ENCODE measurements at places on chromosomes 4 and X.

- no peak for DNase-seq
Observed at GRCh38 chr4:155878611-155879010, 12.5 kb upstream of the ASIC5 start.

DNA sequence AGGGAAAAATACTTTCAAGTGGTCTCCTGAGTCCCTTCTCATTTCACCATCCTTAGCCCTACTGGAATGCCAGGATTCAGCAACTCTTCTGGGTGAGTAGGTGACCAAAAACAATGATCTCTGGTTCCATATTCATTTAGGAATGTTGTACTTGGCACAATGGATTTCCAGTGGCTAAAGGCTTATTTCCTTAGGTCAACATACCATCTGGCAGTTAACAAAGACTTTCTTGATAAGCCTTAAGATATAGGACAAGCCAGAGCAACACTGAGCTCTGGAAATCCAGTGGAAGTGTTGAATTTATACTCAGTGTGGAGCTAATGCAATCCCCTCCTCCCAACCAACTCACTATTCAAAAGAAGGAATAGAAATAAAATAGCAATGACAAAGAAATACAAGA lies 139.4 kb upstream of the EMCN start:
- no peak for DNase-seq

DNA sequence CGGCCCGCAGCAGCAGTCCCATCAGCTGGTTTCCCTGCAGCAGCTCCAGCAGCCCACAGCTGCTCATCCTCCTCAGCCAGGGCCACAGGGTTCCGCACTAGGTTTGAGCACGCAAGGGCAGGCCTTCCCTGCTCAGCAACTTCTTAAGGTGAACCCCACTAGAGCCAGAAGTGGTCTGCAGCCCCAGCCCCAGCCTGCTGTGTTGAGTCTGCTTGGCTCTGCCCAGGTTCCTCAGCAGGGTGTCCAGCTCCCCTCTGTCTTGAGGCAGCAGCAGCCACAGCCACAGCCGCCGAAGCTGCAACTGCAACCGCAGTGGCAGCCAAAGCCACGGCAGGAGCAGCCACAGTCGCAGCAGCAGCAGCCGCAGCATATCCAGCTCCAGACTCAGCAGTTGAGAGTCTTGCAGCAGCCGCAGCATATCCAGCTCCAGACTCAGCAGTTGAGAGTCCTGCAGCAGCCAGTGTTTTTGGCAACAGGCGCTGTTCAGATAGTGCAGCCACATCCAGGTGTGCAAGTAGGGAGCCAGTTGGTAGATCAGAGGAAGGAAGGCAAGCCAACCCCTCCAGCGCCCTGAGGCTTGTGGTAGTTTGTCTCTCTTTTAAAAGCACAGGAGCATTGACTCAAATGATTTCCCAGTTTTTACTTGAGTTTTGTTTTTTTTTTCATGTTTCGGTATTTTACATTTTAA lies 4.6 kb downstream of the SUPT20HL1 start:
- no peak for DNase-seq

- no peak for DNase-seq
Observed at GRCh38 chrX:48890934-48891401, 6.6 kb downstream of the TIMM17B start.

- no peak for DNase-seq
Observed at GRCh38 chrX:140164391-140164790, 199.1 kb upstream of the CXorf66 start.

- no peak for DNase-seq
Observed at GRCh38 chrX:94662689-94663088, 988.7 kb downstream of the FAM133A start.

DNA sequence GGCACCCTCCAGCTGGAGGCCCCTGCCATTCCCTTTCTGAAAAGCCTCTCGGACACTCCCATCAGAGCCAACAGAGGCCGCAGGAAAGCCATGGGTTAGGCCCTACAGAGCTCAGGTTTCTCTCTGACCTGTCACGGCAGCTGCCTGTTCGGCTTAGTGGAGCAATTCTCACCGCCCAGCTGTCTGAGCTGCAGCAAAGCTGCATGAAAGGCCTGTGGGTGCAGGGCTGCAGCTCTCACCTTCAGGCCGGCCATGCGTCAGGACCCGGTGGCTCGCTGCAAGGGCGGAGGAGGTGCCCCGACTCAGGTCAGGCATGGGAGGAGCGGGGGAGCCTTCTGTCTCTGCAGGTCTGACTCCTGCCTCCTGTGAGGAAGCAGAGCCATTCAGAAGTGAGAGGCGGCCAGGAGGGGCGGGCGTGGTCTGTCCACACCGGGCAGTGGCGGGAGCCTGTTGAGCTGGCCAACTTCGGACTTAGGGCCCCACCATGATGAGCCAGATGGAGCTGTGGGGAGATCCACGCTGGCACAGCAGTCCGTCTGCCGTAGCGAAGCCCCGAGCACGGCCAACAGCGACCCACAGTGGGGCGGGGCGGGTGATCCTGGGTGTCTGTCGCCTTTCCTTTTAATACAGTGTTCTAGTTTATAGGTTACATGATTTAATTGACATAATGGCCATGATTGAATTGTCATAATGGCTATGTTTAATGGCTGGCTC lies 23.4 kb downstream of the PDE6B start:
- DNase-seq: no peak

DNA sequence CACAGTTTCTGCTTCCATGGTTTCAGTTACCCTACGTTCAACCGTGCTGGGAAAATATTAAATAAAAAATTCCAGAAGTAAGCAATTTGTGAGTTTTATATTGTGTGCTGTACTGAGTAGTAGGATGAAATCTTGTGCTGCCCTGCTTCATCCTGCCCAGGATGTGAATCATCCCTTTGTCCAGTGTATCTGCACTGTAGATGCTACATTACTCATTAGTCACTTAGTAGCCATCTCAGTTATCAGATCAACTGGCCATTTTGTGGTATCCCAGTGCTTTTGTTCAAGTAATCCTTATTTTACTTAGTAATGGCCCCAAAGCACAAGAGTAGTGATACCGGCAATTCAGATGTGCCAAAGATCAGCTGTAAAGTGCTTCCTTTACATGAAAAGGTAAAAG lies 97.9 kb downstream of the COX18 start:
- no peak for DNase-seq

- DNase-seq: no peak
Observed at GRCh38 chrX:149628280-149628679, 3.3 kb downstream of the TMEM185A start.

DNA sequence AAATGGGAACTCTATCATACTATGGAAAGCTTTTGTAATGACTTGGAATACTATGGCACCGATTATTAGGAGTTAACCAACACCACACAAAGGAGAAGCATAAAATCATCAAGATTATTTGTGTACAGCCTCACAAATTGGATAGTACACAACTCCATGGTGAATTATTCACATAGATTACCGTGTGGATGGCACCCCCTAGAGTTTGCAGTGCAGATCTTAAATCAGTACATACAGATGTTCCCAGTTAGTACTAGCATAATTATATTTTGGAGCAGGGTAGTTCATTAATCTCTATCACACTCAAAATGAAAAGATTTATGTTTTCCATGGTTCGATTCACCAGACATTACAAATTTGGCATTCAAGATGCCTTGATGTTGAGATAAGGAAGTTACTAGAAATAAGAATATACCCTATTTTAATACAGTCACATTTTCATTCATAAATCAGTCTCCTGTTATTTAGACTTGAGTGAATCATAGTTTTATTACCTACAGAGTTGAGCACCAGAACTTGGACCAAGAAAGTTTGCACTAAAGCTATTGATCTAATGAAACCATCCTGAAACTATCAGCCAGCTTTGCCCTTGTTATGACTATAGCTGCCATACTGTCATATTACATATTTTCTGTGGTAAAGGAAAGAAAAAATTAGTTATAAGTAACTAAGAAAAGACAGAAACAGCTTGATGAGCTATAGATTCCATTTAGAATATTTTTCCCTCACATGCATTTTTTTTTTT lies 531.8 kb downstream of the GLUD2 start:
- no peak for DNase-seq

DNA sequence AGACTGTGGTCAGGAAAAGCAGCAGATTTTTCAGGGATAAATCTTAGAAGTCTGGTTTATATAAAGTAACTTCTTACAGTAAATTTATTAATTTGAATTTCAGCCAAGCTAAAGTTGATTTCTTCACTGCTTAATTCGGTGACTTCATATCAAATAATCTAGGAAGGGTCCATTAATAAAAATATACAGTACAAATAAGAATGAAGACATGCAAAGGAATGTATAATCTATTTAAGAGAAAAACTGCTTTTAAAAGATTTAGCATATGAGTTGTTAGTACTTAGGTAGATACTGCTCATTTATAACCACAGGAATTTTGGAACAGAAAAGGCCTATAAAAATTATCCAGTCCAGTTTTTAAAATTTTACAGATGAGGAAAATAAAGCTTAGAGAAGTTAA lies 177.1 kb downstream of the DLG3 start:
- no peak for DNase-seq

DNA sequence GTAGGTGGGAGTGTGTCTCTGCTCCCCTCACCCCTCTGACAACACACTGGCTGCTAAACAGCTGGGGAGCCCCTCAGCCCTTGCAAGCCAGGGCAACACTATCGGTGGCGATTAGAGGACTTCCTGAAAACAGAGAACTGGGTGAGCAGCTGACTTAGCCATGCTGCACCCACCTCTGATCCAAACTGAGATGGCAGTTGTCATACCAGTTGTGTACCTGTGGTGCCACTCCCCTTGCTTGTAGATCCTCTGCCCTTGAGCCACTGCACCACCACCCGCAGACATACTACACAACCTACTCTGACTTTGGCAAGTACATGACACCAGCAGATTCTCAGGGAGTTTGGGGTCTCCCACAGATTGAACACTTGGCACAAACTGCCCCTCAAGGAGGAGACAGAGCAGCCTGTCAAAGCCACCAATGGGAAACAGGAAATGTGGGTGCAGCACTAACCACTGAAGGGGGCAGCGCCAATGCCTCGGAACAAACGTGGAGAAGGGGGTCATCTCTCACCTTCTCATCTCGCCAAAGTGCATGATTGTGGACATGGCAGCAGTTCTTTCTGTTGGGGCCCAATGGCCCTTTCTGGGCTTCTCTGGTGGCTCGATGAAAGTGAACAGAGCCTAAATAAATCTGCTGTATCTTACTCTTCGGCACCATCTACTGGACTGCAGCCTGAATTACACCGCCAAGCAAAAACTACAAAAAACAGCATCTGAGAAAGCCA lies 119.8 kb downstream of the NEK1 start:
- no peak for DNase-seq

- DNase-seq: no peak
Observed at GRCh38 chr4:30726090-30726675, 6.0 kb downstream of the PCDH7 start.

GRCh38 chr4:75637176-75637575 lies 6.8 kb upstream of the CDKL2 start:
- no peak for DNase-seq

DNA sequence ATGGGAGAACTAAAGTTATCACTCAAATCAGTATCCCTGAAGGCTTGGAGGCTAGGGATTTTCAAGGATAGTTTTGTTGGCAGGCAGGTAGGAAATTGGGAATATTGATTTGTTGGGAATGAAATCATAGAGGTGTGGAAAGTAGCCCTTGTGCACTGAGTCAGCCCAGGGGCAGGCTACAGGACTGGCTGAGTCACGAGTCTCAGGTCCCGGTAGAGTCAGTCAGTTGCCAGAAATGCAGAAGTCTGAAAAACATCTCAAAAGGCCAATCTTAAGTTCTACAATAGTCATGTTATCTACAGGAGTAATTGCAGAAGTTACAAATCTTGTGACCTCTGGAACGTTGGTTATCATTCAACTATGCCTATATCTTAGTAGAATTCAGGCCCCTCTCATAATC lies 153.1 kb downstream of the GC start:
- no peak for DNase-seq

DNA sequence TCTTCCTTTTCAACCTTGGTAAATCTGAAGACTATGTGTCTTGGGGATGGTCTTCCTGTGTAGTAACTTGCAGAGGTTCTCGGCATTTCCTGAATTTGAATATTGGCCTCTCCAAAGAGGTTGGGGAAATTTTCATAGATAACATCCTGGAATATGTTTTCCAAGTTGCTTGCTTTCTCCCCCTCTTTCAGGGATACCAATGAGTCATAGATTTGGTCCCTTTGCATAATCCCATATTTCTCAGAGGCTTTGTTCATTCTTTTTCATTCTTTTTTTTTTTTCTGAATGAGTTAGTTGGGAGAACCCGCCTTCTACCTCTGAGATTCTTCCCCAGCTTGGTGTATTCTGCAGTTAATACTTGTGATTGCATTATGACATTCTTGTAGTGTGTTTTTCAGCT lies 549.2 kb upstream of the AMOT start:
- no peak for DNase-seq

- no peak for DNase-seq
Observed at GRCh38 chr4:114282937-114283336, 303.5 kb upstream of the ARSJ start.

- no peak for DNase-seq
Observed at GRCh38 chr4:103201724-103202123, 3.6 kb upstream of the CENPE start.

DNA sequence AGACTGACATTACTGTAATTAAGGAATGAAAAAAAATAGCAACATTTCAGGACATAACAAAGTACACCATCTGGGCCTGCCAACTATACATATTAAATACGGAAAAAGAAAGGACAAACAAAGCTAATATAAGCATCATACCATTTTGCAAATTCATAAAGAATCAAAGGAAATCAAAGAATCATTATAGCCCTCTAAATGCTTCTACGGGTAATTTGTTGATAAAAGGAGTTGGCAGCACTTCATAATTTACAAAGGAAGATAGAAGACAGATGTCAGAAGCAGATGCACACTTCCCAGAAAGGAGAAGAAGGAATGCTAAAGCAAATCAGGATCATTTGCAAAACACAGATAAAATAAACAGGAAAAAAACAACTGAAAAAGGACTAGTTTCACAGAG lies 1757.3 kb downstream of the PCDH7 start:
- DNase-seq: no peak

GRCh38 chrX:12958059-12958458 lies 16.9 kb upstream of the TMSB4X start:
- no peak for DNase-seq

DNA sequence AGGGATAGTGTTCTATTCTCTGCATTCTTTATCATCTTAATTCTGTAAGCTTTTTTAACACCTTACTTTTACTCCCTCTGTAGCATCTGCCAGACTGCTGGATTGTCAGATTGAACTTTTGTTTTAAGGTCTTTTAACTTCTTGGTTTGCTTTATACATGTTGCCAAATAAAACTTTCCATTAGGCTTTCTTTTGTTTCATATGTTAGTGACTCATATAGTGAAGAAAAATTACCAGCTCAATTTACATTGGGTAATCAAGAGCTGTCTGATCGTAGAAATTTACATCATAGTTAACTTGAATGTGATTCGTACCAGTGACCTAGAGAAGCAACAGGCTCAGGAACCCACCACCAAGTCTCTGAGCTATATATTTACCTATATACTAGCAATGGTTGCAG lies 28.5 kb upstream of the KLHL4 start:
- no peak for DNase-seq
